ENCODE measurements at places on chromosomes 1 and 21. TPM values are rescaled to one million over a fixed set of nuclear protein-coding genes. Genes with fewer than 3 reads are reported as not detected.

- DNase-seq, result no peak
These were observed 74.8 kb upstream of the BMP8A start for GRCh38 chr1:39416609-39417008.

DNA sequence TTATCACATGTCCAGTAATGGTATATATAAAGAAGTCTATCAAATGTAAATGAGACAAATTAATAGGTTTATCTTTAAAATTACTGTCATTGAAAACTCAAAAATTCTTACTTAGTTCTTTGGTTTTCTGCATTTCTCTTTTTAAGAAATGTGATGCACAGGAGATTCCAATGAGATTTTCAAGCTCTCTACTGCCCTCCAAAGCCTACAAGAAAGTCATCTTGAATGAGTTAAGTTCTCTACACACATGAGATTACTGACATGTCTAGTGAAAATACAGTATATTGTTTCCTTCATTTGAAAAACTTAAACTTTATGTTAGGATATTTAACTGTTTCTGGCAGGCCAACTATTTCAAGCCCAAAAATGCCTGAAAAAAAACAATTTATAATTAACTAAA, 68.8 kb downstream of the ITGB3BP start:
- DNase-seq, result no peak

- DNase-seq, result peak; percentile 21
These were observed 94.4 kb downstream of the COLGALT2 start for GRCh38 chr1:183942933-183943693.

- DNase-seq, result no peak
These were observed 103.3 kb upstream of the DPH5 start for GRCh38 chr1:101128846-101129245.

- no peak for DNase-seq
These were observed 413.9 kb downstream of the LRRIQ3 start for GRCh38 chr1:73784026-73784425.

- DNase-seq, result peak; percentile 68
These were observed 15.9 kb downstream of the RNU5D-1 start for GRCh38 chr1:44714944-44715571.

DNA sequence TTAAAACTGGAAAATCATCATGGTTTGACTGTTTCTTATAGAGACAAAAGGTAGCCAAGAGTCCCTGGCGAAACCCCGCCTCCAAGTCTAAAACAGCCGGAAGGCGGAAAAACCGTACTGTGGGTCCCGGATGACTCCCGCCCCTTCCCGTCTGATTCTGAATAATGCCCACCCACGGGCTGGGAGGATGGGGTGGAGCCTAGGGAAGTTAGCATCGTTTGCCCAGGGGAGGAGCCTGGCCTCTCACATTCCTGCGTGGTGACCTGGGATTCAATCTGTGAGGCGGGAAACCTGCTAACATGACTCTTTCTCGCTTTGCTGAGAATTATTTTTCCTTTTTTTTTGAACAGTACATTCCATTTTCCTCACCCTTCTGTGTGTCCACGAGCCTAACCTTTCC, 124.9 kb downstream of the KCNK1 start:
- DNase-seq, result no peak

DNA sequence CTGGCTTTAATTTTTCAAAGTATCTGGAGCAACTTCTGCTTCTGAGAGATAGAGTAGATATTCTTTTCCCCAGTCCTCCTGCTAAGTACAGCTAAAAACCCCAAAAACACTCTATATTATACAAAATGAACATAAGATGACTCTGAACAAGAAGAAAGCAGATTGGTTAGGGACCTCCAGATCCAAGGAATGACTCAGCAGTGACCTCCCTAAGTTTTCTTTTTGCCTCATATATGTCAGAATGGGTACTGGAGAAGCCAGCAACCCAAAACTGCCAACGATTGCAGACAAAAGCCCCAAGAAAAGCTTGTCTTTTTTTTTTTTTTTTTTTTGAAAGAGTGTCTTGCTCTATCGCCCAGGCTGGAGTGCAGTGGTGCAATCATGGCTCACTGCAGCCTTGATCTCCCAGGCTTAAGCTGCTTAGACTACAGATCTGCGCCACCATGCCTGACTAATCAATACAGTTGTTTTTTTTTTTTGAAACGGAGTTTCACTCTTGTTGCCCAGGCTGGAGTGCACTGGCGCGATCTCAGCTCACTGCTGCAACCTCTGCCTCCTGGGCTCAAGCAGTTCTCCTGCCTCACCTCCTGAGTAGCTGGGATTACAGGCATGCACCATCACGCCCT, 22.7 kb downstream of the NDUFS5 start:
- no peak for DNase-seq

- DNase-seq, result no peak
These were observed 508.1 kb downstream of the DPYD start for GRCh38 chr1:97412737-97413136.

- no peak for DNase-seq
These were observed 18.6 kb upstream of the CEP350 start for GRCh38 chr1:179935909-179936496.

- peak; percentile 77 for DNase-seq
These were observed 3.1 kb downstream of the C1orf216 start for GRCh38 chr1:35715568-35716002.

DNA sequence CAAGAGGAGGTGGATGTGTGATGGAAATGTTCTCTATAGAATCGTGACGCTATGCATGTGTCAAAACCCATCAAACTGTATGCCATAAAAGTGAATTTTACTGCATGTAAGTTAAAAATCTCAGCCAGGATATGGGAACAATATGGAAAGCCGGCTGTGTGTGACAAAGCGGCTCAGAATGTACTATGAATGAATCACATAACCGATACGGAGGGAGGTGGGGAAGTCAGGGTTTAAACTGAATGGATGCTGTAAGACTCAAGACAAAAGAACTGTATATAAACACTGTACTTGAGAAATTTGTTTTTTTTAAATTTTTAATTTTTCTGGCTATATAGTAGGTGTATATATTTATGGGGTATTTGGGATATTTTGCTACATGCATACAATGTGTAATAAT, 111.6 kb upstream of the PDE4B start:
- DNase-seq, result no peak

GRCh38 chr1:23978805-23979204, 1.3 kb downstream of the SRSF10 start:
- no peak for DNase-seq

- peak; percentile 31 for DNase-seq
These were observed 679 bp downstream of the ABL2 start for GRCh38 chr1:179228783-179229213.

GRCh38 chr1:27811741-27812500, 18.7 kb upstream of the PPP1R8 start:
- DNase-seq, result no peak

Gene PLA2G5
- total RNA-seq, result not detected

Gene NGF
- total RNA-seq, result not detected

Gene KIF14
- 22.0 TPM for total RNA-seq

Gene SLC9C2
- total RNA-seq, result not detected

Gene TLCD4
- 0.89 TPM for total RNA-seq

Gene FCN3
- total RNA-seq, result not detected
